Stomach (tissue), 19 donors: ENCODE measurements at places on chromosomes 4 and X.

- no peaks in the 10 kb centered on the region for H3K36me3 ChIP-seq
These were observed 226.9 kb downstream of the FSTL5 start for GRCh38 chr4:161936625-161937550.

DNA sequence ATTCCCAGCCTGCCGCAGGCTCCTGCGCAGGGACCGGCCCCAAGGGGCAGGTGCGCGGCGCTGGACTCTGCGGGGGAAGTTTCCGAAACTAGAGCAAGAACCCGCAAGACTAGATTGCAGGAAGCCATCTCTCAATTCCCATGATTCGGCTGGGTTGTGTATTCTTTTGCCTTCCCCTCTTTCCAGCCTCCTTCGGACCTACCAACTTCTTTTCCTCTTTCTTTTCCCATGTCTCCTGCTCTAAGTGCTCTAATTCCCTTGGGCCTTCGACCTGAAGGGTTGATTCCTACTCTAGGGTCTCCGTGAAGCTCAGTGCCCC is 645 bp upstream of the OPHN1 start:
- H3K27me3 ChIP-seq, result peaks cover 7% of the 10 kb centered on the region
- no peak for DNase-seq
- H3K4me1 ChIP-seq, result no peaks in the 10 kb centered on the region

- no peak for DNase-seq
- no peaks in the 10 kb centered on the region for H3K27me3 ChIP-seq
- no peaks in the 10 kb centered on the region for H3K4me1 ChIP-seq
- H3K36me3 ChIP-seq, result peaks cover 31% of the 10 kb centered on the region
These were observed 10.4 kb downstream of the SLC10A7 start for GRCh38 chr4:146511381-146511780.

GRCh38 chr4:23364167-23364566 is 525.7 kb downstream of the PPARGC1A start:
- no peaks in the 10 kb centered on the region for H3K36me3 ChIP-seq
- H3K4me3 ChIP-seq, result no peak overlapping the region
- no peaks in the 10 kb centered on the region for H3K27me3 ChIP-seq
- no peaks in the 10 kb centered on the region for H3K4me1 ChIP-seq

- H3K36me3 ChIP-seq, result peaks cover 100% of the 10 kb centered on the region
- no peaks in the 10 kb centered on the region for H3K27me3 ChIP-seq
- DNase-seq, result peak; percentile 5
- H3K27ac ChIP-seq, result no peak overlapping the region
These were observed 11.9 kb upstream of the ADD1 start for GRCh38 chr4:2831611-2832308.

DNA sequence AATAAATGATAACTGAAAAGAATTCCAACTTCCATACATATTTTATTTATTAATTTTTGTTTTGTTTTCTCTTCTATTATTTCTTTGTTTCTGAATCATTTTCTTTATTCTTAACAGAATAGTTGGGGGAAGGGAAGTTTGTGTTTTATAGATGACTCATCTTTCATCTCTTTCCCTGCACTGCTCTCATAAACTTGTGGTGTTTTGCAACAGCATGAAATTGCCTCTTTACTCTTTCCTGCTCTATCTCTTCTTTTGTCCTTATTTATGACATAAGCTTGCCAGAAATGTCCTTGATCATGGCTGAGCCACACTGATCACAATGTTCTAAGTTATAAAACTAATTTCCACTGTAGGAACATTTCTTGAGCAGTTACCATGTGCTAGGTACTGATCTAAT is 22.3 kb downstream of the QRFPR start:
- DNase-seq, result no peak
- H3K4me1 ChIP-seq, result no peaks in the 10 kb centered on the region
- H3K27me3 ChIP-seq, result no peaks in the 10 kb centered on the region

DNA sequence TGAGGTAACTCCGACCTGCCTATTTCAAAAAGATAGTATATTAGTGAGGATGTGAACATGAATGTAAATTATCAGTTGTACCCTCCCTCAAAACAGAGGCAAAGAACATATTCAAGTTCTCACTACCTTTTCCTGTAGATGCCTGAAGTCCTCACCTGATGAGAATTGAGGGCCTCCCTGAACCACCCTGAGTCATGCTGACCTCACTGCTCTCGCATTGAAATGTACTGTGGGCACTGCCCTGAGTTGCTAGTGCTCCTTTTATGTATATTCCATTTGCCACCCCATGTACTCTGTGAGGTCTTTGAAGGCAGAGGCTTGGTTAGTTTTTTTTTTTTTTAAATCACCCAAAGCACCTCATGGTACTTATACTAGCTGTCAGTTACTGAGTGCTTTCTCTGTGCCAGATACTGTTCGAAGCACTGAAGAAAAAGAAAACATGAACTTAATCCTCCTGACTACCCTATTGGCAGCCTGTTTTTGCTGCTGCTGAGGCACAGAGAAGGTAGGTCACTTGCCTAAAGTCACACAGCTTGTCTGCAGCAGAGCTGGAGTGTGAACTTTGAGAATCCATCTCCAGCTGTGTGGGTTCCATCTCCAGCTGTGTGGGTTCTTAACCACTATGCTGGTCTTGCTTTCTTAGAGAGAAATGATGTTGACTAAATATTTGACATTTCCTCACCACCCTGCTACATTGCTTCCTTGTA is 253.1 kb upstream of the GPC4 start:
- no peaks in the 10 kb centered on the region for H3K4me1 ChIP-seq
- DNase-seq, result no peak
- H3K36me3 ChIP-seq, result no peaks in the 10 kb centered on the region
- no peak overlapping the region for H3K4me3 ChIP-seq
- H3K27ac ChIP-seq, result no peak overlapping the region

DNA sequence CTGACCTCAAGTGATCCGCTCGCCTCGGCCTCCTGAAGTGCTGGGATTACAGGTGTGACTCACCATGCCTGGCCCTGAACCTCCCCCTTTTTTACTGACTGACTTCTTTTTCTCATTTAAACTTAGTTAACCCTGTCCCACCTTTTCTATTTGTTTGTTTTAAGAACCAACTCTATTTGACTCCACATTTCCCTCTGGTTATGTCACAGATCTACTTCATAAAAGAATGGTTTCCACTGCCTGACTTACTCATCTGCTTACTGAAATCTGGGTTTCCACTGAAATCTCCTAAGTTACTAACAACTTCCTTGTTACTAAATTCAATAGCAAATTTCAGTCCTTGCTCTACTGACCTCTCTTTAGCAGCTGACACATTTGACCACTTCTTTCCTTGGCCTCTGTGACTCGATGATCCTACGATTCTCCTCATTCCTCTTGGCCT is 28.0 kb upstream of the NSUN7 start:
- H3K4me3 ChIP-seq, result no peak overlapping the region
- H3K27ac ChIP-seq, result no peak overlapping the region
- no peak for DNase-seq
- no peaks in the 10 kb centered on the region for H3K27me3 ChIP-seq

DNA sequence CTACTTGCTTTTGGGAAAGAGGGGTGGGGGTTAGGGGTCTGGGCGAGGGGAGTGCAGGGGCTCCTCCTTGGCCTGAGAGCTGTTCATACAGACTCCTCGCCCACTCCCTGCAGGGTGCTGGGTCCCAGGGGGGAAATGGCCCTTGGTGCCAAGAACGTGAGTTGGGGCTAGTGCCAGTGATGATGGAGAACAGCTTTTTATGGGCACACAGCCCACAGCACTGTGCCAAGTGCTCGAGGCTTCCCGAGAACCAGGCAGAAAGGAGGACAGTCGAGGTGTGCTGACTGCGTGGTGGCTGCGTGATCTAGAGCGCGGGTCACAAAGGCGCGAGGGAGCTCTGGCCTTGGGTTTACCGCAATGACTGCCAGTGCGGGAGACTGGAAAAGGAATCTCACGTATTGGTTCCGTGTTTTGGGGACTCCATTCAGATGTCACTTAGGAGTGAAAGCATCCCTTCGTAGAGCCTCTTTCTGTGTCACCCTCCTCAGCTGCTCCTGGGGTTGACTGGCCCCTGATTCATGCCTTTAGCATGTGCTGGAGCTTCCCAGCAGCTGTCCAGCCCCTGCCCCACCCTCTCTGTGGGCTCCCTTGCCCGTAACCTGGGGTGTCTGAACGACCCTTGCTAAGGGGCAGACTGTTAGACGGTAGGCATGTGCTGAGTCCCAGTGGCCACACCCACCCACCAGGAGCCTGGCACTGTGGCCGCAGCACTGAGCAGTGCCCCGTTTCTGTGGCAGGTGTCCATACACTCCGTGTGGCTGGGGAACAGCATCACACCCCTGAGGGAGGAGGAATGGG is 20.9 kb upstream of the MSANTD1 start:
- H3K4me3 ChIP-seq, result no peak overlapping the region
- no peak for DNase-seq
- no peaks in the 10 kb centered on the region for H3K4me1 ChIP-seq
- no peaks in the 10 kb centered on the region for H3K27me3 ChIP-seq

GRCh38 chr4:87844452-87844851 is 11.7 kb downstream of the MEPE start:
- no peak for DNase-seq
- peaks cover 10% of the 10 kb centered on the region for H3K4me1 ChIP-seq
- no peak overlapping the region for H3K4me3 ChIP-seq
- no peaks in the 10 kb centered on the region for H3K27me3 ChIP-seq
- no peak overlapping the region for H3K27ac ChIP-seq

DNA sequence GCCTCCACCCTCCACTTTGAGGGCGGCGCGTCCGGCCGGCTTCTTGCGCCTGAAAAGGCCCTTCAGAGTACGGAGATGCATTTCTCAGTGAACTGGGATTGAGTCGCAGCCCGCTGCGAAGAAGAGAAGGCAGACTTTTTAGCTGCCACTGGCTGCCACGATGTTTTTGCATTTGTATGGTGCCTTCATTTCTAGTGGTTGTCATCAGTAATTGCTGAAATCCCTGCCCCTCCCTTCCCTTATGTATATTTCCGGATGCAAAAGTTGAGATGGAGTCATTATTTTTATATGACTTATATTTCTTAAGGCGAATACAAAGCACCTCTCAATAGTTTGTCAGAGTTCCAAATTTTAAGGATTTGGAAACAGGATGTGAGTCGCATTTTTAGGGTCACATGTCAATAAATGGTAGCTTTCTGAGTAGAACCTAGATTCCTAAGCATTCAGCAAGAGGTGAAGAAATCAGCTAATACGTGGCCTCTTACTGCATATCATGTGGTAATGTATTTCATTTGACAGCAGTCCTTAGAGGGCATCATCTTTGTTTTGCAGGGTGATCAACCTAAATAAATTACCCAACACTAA is 658 bp downstream of the ATP6AP2 start:
- peaks cover 20% of the 10 kb centered on the region for H3K4me1 ChIP-seq
- H3K36me3 ChIP-seq, result no peaks in the 10 kb centered on the region
- no peak for DNase-seq
- peak overlapping the region; percentile 67 for H3K4me3 ChIP-seq

DNA sequence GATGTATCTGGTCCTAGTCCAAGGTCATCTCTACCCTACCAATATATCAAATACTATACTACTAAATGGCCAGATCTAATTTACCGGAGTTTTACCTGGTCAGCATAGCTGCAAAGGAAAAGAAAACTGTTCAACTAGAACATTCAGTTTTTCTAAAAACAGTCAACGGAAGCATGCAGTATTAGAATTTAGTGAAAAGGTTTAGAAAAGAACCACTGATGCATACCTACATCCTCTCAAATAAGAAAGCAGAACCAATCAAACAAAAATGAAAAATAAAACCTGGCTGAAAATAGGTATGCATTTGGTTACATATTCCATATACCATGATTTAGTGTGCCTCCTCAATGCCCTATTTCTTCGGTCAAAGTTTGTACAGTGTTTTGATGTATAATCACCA is 140.0 kb downstream of the CHM start:
- DNase-seq, result no peak
- H3K27ac ChIP-seq, result no peak overlapping the region
- no peaks in the 10 kb centered on the region for H3K36me3 ChIP-seq
- no peaks in the 10 kb centered on the region for H3K4me1 ChIP-seq
- H3K4me3 ChIP-seq, result no peak overlapping the region
- no peaks in the 10 kb centered on the region for H3K27me3 ChIP-seq

- no peaks in the 10 kb centered on the region for H3K36me3 ChIP-seq
- no peaks in the 10 kb centered on the region for H3K27me3 ChIP-seq
- no peak overlapping the region for H3K27ac ChIP-seq
These were observed 795.7 kb downstream of the ADGRL3 start for GRCh38 chr4:61995717-61996340.

DNA sequence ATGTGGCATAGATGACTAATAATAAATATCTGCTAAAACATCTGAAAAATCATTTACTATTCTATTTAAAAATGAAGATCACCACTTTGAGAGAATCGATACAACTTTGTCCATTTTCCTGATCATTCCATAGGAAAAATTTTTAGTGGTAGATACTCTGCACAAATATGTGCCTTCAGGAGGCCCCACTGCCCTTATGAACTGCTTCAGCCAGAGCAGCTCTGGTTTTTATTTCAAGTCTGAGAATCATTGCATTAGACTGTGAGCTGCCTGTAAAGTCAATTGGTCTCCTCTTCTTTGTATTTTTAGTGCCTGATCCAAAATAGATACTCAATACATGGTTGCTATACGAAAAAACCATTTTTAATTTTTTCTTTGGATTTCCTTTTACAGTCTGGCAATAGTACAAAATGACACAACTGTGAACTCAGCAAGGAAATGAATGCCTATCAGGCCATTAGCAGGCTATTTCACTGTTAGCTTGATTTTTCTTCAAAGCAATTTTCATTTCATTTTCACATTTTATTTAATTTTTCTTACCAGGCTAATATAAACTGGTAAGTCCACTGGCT is 69.1 kb downstream of the SHISA3 start:
- no peak overlapping the region for H3K27ac ChIP-seq
- H3K36me3 ChIP-seq, result no peaks in the 10 kb centered on the region
- no peaks in the 10 kb centered on the region for H3K27me3 ChIP-seq
- no peak for DNase-seq
- H3K4me1 ChIP-seq, result no peaks in the 10 kb centered on the region

- H3K27ac ChIP-seq, result no peak overlapping the region
- H3K4me3 ChIP-seq, result no peak overlapping the region
- H3K36me3 ChIP-seq, result no peaks in the 10 kb centered on the region
- H3K27me3 ChIP-seq, result peaks cover 2% of the 10 kb centered on the region
- DNase-seq, result no peak
- H3K4me1 ChIP-seq, result no peaks in the 10 kb centered on the region
These were observed 37.3 kb upstream of the BCORL1 start for GRCh38 chrX:129945131-129945530.

DNA sequence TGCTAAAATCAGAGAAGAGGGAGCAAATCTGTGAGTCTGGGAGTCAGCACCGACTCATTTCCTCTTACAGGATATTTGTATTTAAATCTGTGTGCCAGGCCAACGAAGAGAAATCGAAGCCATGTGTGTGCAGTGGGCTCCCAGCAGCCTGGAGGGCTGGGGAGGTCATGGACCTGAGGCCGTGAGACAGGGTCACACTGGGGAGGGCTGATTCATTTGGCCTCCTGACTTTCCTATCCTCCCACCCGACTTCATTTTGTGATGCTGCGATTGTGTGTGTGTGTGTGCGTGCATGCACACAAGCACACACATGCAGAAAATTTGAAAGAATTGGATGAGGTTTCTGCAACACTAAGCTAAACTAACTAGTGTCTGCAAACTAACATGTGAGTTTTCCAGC is 48.7 kb upstream of the STX18 start:
- no peaks in the 10 kb centered on the region for H3K27me3 ChIP-seq
- H3K27ac ChIP-seq, result no peak overlapping the region
- H3K4me3 ChIP-seq, result no peak overlapping the region
- DNase-seq, result no peak
